ENCODE measurements at places on chromosomes 4 and X.

- DNase-seq = no peak
Observed at GRCh38 chr4:47598320-47598719, 113.2 kb downstream of the ATP10D start.

GRCh38 chr4:151174784-151175183 is 75.4 kb downstream of the RPS3A start:
- DNase-seq = no peak

DNA sequence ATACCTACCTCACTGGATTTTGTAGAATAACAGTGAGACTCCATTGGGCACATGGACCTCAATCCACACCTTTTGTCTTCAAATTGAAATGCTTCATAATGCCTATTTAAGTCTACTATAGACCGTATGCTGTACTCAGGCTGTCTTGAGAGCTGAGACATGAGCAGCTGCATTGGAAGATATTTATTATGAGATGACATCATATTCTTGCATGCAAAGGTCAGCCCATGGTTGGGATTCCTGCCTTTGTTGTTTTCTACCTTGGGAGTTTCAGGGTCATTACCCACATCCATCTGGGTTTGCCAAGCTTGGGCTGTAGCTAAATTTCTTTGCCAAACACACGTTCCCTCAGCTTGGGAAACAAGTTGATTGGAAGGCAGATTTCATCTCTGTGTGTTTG is 33.2 kb upstream of the MAMLD1 start:
- no peak for DNase-seq

- DNase-seq = no peak
Observed at GRCh38 chrX:66021765-66022631, 17.9 kb downstream of the VSIG4 start.

DNA sequence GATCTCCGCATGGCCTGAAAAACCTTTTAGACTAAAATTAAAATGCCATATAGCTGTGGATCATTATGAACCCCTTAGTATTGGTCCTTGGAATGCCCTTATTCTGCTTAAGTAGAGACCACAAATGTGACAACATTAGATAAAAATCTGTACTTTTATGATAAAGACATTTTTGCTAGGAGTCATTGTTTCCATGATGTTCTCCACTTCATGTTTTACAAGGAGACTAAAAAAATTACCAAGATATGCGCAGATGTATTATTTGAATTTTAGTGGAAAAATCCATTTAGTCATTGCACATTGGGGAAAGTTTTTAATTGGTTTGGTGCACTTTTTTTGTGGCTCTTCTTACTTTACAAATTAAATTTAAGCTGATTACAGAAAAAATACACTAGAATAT is 85.1 kb upstream of the HPRT1 start:
- DNase-seq = no peak

GRCh38 chrX:136165406-136165805 is 18.1 kb downstream of the FHL1 start:
- DNase-seq = no peak

All from activated CD8-positive, alpha-beta memory T cell treated with anti-CD3 and anti-CD28 coated beads for 4 hours (primary cell).